NCI-H2227 treated with DMSO at 0.1 percent for 48 hours (cell line): ENCODE measurements at places on chromosomes 11 and 22.

DNA sequence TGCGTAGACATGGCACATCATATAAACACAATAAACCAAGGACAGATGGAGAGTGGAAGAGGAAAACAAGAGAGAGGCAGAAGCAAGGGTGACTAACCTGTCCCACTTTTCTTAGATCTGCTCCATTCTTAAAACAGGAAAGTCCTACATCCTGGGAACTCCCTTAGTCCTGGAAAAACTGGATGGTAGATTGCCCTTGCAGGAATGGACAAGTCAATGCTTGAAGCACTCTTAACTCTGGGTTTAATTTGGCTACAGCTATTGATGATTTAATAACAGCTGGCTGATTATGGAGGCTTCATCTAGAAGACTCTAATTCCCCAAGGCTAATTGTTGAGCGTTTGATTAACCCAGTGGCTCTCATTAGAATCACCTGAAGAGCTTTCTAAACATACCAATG, 258.8 kb downstream of the MIAT start:
- DNase-seq: no peak

DNA sequence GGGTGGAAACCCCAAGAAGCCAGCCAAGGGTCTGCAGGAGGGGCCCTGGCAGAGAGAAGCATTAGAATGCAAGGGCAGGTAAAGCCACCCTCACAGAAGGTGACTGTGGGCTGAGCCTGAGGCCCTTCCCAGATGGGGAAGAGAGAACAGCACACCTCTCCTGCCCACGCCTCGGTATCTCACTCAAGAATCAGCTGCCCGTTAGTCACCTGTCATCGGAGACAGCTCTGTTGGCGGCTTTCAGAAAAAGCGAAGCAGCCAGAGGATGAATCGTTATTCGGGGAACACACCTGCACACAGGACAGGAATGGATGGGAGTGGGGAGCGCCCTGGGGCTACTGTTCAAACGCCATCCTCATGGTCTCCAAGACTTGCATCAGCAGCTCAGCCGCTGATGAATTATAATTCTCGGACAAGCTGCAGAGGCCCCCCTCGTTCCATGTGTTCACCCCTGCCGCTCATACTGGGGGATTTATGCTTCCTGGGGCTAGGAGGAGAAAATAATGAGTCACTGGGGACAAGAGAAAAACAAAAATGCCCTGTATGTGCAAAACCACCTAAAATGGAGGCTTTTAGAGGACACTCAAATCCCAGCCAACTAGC, 21.6 kb upstream of the TMA7B start:
- DNase-seq: no peak

- no peak for DNase-seq
Measured at GRCh38 chr11:80146232-80146631, 705.4 kb upstream of the TENM4 start.

DNA sequence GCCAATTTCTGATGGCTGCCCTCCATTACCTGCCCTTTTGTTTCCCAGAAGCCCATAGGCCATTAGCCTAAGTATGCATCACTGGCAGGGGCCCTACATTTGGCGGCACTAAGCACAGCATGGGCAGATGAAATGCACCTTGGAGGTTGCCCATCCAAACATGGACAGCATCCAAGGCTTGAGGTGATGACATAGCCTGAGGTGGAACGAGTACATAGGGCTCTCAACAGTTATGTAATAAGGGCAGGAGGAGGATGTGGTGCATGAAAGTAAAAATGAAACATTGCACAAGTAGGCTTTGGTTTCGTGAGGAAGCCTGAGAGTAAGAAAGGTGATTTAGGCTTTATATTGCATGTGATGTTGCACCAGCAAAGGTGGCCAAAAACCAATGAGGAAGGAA, 148.1 kb downstream of the FAM76B start:
- no peak for DNase-seq

GRCh38 chr22:50563413-50564160, 868 bp upstream of the SYCE3 start:
- DNase-seq: no peak

GRCh38 chr11:134841972-134842371, 429.9 kb upstream of the B3GAT1 start:
- DNase-seq: no peak

- no peak for DNase-seq
Measured at GRCh38 chr11:65434057-65434666, 11.6 kb downstream of the NEAT1 start.

DNA sequence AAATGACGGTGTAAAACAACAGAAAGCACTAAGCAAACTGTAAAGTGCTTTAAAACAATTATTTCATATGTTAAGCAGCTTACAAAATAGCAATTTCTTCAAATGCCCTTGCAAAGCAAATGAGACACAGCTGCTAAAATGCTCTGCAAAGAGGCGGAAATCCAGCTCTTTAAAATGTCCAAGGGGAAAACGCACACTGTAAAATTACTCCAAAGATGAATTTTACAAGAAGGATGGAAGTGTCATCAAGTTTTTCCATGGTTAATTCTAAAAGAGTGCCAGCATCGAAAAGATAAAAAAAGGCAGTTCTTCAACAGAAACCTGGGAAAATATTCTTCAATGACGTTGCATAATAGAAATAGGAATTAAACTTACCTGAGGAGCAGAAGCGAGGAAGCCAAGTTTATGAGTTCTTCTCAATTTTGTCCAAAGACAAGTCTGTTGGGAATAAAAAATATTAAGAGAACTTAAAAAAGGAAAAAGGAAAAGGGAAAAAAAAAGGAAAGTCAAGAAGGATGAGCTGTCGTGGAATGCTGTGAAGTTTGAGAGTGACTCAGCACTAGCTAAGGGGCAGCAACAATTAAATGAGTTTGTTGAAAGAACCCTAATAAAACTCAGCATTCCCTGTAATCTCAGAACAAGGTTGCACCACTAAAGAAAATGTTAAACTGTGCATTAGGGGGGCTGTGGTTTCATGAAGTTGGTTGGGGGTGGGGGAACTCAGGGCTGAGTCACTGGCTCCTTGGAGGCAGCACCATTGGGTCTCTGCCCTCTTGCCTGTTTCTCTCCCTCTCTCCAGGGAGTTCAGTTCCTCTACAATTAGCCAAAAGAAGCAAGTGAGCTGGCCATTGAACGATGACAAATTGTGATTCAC, 64.2 kb upstream of the BLID start:
- DNase-seq: no peak
